Lung (tissue), 17 donors: ENCODE measurements at places on chromosomes 5 and 9. TPM values are rescaled to one million over a fixed set of nuclear protein-coding genes. Genes with fewer than 3 reads are reported as not detected.

GRCh38 chr5:108528655-108529054, 146.8 kb upstream of the FBXL17 start:
- DNase-seq = no peak

- DNase-seq = no peak
Observed at GRCh38 chr5:38806775-38807258, 39.0 kb upstream of the OSMR start.

Gene PCDHGB6
- 1.1 TPM for polyA plus RNA-seq

DNA sequence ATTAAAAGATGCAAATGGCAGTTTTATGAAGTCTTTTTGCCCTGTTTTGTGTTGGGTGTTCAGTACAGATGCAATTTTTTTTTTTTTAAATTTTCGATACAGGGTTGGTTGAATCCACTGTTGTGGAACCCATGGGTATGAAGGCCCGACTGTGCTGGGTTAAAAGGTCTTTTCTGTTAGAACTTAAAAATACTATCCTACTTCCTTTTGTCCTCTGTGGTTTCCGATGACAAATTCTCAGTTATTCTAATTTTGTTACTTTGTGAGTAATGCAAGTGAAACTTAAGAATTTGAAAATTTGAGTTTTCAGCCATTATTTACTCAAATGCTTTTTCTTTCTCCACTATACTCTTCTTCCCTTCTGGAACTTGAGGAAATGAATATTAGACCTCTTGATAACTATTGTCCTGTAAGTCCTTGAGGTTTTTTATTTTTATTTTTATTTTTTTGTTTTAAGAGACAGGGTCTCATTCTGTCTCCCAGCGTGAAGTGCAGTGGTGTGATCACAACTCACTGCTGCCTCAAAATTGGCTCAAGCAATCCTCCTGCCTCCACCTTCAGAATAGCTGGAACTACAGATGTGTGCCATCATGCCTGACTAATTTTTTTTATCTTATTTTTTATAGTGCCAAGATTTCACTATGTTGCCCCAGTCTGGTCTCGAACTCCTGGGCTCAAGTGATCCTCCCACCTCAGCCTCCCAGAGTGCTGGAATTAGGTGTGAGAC, 67.5 kb downstream of the ZCCHC7 start:
- DNase-seq = no peak

Gene TARS1
- polyA plus RNA-seq = 71.5 TPM

- DNase-seq = no peak
Observed at GRCh38 chr5:100709771-100710170, 174.6 kb downstream of the FAM174A start.

Gene MIGA2
- polyA plus RNA-seq = 19.1 TPM

Gene LPCAT1
- 669 TPM for polyA plus RNA-seq

Gene ACO1
- 12.5 TPM for polyA plus RNA-seq

DNA sequence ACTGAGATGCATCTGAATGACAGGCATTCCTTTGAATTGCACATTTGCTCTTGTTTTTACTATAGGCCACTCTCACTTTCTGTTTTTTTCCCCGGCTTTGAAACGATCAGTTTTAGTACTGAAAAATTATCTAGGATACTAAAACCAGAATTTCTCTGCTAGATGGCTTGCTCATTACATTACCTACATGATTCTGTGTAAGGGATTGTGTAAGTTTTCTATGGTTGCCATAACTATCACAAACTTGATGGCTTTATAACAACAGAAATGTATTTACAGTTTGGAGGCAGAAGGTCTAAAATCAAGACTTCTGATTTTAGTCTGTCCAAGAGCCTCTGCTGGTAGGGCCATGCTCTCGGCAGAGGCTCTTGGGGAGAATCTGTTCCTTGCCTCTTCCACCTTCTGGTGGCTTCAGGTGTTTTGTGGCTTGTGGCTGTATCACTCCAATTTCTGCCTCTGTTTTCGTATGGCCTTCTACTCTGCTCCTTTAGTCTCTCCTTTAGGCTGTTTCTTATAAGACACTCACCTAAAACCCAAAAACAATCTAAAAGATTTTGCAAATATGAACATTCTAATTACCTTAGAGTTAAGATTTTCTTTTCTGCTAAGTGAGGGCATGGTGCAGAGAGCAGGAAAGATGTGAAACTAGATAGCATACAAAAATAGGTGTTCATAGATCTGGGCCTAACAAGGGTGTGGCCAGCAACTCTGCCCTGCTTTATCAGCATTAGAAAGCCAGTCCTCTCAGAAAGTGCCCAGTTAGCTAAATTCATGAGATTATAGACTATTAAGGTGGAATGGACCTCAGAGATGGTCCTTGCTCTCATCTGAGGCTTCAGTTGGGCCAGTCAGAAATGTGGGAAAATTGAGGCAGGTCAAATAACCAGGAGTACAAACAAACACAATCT, 93.3 kb upstream of the CDKN2B start:
- DNase-seq = no peak

DNA sequence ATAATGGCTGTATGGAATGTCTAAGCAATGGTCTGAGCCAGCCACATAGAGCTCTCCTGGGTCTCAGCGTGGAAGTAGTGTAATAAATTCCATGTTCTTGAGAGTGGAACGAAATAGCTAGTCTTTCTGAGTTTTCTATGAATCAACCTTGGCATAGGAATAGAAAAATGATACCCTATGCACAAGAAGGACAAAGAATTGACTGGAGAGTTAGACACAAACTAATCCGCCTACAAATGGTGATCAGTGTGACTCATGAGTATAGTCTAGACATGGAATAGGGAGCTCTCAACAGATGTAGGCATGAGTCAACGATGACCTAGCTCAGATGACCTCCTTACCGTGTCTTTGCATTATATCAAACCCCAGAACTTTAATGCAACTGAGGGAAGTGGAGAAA, 256.8 kb upstream of the GRIN3A start:
- no peak for DNase-seq

Gene ECSCR
- polyA plus RNA-seq = 55.7 TPM

GRCh38 chr5:88678770-88679381, 204.1 kb downstream of the MEF2C start:
- DNase-seq = peak; percentile 10

Gene ORM1
- polyA plus RNA-seq = 1,249 TPM

- DNase-seq = no peak
Observed at GRCh38 chr5:108024986-108025385, 354.2 kb upstream of the EFNA5 start.

Gene SPAAR
- 5.7 TPM for polyA plus RNA-seq

Gene NIM1K
- 1.0 TPM for polyA plus RNA-seq

GRCh38 chr9:73773896-73774295, 622.2 kb downstream of the ANXA1 start:
- no peak for DNase-seq

DNA sequence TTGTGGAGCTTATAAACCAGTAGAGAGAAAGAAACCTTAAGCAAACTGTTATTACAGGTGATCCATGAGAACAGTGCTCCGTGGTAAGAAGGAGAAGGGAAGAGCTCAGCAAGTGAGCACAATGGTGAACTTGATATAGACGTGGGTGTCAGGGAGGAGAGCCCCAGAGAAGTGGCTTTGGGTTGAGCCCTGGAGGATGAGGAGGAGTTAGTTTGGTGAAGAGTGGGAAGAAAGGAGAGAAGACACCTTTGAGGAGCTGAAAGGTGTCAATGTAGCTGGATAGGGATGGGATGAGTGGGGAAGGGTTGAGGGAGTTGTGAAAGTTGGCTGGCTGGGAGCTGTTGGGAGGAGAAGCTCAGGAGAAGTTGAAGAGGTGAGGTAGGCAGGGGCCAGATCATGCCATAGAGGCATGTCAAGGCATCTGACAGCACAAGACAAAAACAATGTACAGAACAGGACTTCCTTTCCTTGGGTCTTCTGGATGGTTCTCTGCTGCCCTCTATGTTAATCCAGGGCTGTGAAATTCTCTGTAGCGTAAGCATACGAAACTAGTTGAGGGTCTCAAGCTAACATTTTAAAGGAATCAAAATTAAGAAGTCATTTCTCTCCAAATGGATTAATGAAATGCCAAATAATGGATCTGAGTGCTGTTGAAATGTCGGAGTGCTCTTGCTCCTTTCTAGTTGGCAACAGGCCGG, 501.9 kb downstream of the KDM4C start:
- DNase-seq = no peak

Gene CCL27
- not detected for polyA plus RNA-seq

DNA sequence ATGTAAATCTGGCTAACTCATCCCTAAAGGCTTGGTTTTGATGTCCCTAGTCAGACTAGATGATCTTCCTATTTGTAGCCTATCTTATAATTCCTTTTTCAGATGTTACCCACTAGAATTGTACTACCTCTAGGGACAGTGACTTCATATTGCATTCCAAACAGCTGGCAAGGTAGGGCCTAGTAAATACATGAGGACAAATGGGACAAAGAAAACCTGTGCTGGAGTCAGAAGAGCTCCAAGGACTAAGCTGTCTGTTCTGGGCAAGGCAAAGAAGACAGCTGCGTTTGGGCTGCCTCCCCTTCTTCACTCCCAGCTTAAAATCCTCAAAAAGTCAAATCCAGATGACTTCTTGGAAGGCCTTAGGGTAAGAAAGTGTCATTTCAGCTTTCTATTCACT, 10.0 kb downstream of the DMXL1 start:
- DNase-seq = no peak

DNA sequence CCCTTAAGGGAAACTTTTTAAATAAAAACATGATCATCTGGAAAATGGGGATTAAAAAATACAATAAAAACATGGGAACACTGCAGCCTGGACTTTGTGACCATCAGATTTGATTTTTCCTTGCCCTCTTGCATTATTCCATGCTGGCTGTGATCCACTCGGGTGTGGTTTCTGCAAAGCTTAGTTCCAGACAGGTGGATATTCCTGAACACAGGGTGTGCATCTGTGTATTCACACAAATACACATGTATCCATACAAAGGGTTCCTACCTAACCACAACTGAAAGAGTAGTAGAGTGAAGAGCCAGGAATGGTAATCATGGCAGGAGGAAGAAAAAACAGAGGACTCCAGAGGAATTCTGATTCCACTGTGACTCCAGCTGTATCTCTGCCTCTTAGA, 178.2 kb downstream of the PAM start:
- DNase-seq = no peak

- no peak for DNase-seq
Observed at GRCh38 chr5:149732324-149733128, 2.4 kb downstream of the PPARGC1B start.

- DNase-seq = peak; percentile 77
Observed at GRCh38 chr9:36450110-36450732, 50.2 kb upstream of the RNF38 start.

Gene ASS1
- 165 TPM for polyA plus RNA-seq

GRCh38 chr9:96491880-96492525, 42.0 kb downstream of the HABP4 start:
- DNase-seq = no peak
